ENCODE measurements at places on chromosomes 11 and 22. TPM values are rescaled to one million over a fixed set of nuclear protein-coding genes. Genes with fewer than 3 reads are reported as not detected.

The KCNJ11 gene
- 0.52 TPM for total RNA-seq

The KDM4D gene
- total RNA-seq, result 0.69 TPM

DNA sequence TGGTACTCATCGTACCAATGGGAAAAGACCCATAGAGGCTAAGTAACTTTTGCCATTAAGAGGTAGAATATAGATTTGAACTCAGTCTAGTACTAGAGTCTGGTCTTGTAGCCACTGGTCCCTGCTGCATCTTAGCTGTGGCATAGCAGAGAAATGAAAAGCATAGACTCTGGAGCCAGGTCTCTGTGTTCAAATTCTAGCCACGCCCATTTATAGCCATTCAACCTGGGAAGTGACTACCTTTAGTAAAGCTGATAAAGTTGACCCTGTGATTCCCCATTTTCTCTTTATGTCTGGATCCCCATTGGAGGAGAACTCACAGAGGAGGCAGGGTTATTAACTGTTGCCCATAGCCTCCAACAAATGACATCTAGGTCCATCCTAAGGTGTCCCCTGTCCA lies 113.6 kb downstream of the ME3 start:
- DNase-seq, result no peak

GRCh38 chr22:50656122-50657070 lies 16.2 kb upstream of the SHANK3 start:
- no peak for DNase-seq

The KRTAP5-4 gene
- not detected for total RNA-seq

The MYO7A gene
- 0.18 TPM for total RNA-seq

DNA sequence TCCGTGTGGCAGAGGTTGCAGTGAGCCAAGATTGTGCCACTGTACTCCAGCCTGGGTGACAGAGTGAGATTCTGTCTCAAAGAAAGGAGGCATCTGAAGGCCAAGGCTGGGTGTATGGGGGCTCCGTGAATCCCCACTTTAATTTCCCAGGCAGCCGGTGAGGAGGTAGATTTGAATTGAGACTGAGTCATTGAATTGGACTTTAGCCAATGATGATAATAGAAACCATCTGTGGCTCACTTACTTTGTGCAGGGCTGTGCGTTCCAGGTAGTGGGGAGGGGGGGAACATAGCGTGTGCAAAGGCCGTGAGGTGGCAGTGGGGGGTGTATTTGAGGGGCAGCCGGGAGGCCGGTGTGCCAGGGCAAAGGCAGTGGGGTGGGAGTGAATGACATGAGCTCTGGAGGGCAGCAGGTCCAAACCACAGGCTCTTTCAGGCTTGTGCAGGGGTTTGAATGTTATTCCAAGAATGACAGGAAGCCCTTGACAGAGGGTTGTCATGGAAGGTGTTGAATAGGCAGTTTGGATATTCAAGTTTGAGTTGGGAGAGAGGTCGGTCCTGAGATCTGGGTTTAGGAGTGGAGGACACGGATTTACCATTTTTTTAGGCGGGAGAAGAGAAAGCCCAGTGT lies 6.1 kb downstream of the ARHGAP8 start:
- DNase-seq, result no peak

The DGCR6 gene
- 7.2 TPM for total RNA-seq

The CABP4 gene
- total RNA-seq, result 3.7 TPM

- no peak for DNase-seq
These were observed at the start of gene TMPRSS5 for GRCh38 chr11:113705871-113706655. Gene TMPRSS5, minus strand, starts transcription at chr11:113706308. Its CDS starts 84 bp downstream, at chr11:113706224.

DNA sequence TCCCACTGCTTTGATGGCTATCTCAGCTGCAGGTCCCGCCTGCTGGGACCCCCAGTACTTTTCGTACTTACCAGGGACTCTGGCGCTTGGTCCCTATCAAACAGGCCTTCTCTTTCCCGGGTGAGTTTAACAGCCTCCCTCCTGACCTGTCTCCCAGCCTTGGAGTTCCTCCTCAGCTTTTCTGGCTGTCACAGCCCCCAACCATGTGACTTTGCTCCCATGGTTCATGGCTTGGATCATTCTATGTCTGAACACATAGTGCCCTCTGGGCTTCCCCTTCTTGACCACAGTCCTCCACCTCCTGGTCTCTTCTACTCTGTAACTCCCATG lies 56.9 kb downstream of the PARVA start:
- DNase-seq, result no peak

DNA sequence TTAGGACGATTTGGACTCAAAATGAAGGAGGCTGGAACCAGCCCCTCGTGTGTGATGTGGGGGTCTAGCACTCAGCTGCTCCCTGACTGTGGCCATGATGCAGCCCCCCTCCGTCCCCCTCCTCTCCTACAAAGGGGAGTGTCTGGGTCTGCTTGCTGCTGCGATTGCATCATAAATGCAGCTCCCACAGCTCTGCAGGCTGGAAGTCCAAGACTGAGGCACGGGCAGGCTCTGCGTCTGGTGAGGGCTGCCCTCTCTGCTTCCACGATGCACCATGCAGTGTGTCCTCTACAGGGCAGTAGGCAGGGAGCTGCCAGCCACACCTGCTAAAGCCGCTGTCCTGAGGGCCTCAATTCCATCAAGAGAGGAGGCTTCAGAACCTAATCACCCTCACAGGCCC lies 432.1 kb downstream of the BRD1 start:
- DNase-seq, result no peak

The SNX32 gene
- total RNA-seq, result 2.1 TPM

DNA sequence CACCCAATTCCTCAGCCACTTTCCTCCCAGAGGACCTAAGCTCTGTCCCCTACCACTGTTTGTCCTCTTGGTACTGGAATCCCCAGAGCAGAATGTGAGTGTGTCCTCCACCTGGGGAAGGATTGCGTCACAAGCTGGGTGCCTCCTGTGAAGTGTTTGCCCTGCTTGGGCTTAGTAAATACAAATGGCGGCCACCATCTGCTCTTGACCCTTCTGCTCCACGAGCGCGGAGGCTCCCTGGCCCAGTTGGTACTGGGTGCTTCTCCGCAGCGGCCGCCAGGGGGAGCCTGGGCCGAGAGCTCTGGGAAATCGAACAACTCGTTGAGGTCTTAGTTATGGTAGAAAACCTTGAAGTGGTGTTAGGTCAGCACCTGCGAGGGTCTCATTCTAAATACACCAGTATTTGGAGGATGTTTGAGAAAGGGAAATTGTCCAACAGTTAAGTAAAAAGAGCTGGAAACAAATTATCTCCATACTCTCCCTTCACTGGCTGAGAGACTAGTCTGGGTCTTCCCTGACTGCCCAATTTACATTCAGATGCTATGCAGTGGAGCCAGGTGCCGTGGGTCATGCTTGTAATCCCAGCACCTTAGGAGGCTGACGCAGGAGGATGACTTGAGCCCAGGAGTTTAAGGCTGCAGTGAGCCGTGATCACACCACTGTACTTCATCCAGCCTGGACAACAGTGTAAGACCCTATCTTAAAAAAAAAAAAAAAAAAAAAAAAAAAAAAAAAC lies 74.6 kb upstream of the TEAD1 start:
- no peak for DNase-seq

GRCh38 chr22:42966497-42966896 lies 48.5 kb downstream of the PACSIN2 start:
- DNase-seq, result no peak
